ENCODE measurements at places on chromosomes 12 and 14. TPM values are rescaled to one million over a fixed set of nuclear protein-coding genes. Genes with fewer than 3 reads are reported as not detected.

SLC11A2 gene
- 102 TPM for total RNA-seq

DNA sequence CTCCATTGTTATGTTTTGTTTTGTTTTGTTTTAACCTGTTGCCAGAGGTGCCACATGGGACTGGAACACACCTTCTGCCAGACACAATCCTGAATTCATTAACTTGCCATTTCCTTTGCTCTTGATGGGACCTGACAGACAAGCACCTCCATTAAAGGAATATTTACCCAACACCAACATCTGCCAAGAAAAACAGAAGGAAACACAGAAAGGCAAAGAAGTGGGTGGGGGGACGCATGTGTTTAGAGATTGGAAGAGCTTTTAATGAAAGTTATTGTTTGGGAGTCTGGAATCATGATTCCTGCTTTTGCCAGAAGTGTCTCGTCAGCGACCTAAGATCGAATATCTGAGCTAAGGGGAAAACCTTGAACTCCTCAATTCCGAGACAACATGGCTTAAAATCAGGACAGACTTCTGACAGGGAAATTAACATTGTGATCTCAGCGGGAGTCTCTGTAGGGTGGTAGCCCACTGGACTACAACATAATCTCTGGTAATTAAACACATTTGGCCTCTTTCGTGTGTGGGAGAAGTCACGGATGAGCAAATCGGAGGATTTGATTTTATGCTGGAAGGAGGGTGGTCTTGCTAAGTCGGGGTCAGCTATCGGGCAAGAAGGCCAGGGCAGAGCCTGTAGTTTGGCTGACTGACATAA, 210.4 kb upstream of the FAR2 start:
- H3K27me3 ChIP-seq: no peaks in the 10 kb centered on the region
- no peak overlapping the region for H3K27ac ChIP-seq
- DNase-seq: peak; percentile 12
- no peaks in the 10 kb centered on the region for H3K36me3 ChIP-seq

- peaks cover 93% of the 10 kb centered on the region for H3K36me3 ChIP-seq
- H3K27ac ChIP-seq: no peak overlapping the region
- no peaks in the 10 kb centered on the region for H3K27me3 ChIP-seq
- H3K4me3 ChIP-seq: no peak overlapping the region
- H3K4me1 ChIP-seq: peaks cover 12% of the 10 kb centered on the region
- DNase-seq: no peak
These were observed 20.5 kb downstream of the CKB start for GRCh38 chr14:103501921-103502669.

ZCCHC8 gene
- 14.3 TPM for total RNA-seq

DNA sequence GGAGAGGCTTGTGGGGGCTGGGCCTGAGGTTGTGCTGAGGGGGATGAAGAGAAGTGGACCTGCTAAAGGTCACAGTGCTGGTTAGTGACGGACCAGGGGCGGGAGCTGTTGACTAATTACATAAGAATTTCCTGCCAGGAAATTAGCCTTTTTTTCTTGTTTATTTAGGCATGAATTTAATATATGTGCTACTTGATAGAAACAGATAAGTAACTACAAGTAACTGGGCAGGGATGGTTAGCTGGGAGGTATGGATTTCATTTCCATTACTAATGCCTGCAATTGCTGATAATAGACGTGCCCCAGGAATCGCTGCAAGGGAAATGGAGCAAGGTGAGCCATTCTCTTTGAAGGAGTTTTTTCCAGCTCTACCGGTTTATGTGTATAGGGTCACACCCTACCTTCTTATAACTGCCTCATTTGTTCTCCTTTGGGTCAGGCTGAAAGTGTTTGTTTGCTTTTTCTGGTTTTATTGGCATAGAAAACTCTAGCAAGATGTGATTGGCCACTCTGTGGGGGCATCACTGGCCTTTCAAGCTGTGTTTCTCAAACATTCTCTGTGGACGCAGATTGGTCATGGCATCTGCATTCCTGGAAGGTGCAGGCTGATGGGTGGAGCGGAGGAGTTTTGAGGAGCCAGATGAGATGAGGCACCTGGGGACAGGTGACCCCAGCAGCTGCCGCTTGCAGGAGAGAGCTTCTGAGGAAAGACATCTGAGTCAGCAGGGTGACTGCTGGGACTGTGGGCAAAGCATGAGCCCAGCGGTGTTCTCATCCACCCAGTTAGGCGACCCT, 19.0 kb upstream of the GPRC5A start:
- no peak overlapping the region for H3K4me3 ChIP-seq
- peak overlapping the region; percentile 83 for H3K27ac ChIP-seq
- no peaks in the 10 kb centered on the region for H3K27me3 ChIP-seq
- no peaks in the 10 kb centered on the region for H3K36me3 ChIP-seq
- peak; percentile 90 for DNase-seq
- H3K4me1 ChIP-seq: no peaks in the 10 kb centered on the region

- no peaks in the 10 kb centered on the region for H3K36me3 ChIP-seq
- no peak overlapping the region for H3K4me3 ChIP-seq
- DNase-seq: no peak
- no peaks in the 10 kb centered on the region for H3K27me3 ChIP-seq
- peak overlapping the region; percentile 86 for H3K27ac ChIP-seq
These were observed 223.7 kb downstream of the ZFP36L1 start for GRCh38 chr14:68568907-68569897.

DNA sequence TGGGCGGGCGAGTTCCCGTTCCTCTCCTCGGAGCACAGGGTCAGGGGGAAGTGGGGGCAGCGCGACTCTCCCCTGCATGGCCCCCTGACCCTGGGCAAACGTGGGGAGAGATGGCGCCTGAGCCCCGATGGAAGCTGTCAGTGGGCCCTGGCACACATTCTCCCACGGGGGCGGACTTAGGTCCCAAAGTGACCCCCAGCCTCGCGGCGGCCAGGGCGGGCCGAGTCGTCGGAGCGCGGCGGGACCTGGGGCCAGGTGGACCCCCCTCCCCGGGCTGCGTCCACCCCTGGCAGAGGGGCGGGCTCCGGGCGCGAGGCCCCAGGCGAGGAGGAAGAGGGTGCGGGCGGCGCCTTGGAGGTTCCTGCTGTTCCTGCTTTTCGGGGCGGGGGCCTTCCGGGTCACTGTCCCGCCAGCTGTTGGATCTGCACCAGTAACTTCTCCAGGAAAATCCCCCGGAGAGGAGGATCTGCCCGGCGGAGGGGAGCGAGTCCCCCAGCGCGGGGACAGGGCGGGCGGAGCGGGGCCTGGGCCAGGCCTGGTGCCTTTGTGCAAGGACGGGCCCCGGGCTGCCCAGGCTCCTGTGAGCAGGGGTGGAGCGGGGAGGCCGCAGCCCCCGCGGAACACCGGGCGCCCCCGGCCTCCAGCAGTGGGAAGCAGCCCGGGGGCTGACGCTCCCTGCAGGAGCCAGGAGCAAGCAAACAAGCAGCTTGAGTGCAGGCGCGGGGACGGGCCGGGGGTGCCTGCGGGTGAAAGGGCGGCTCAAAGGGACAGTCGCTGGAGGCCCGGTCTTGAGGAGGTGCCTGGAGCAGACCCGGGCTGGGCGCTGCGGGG, 15.3 kb downstream of the TNFAIP2 start:
- H3K4me1 ChIP-seq: peaks cover 31% of the 10 kb centered on the region
- H3K27ac ChIP-seq: no peak overlapping the region
- peak; percentile 56 for DNase-seq
- H3K36me3 ChIP-seq: peaks cover 4% of the 10 kb centered on the region
- H3K4me3 ChIP-seq: peak overlapping the region; percentile 19
- no peaks in the 10 kb centered on the region for H3K27me3 ChIP-seq

DNA sequence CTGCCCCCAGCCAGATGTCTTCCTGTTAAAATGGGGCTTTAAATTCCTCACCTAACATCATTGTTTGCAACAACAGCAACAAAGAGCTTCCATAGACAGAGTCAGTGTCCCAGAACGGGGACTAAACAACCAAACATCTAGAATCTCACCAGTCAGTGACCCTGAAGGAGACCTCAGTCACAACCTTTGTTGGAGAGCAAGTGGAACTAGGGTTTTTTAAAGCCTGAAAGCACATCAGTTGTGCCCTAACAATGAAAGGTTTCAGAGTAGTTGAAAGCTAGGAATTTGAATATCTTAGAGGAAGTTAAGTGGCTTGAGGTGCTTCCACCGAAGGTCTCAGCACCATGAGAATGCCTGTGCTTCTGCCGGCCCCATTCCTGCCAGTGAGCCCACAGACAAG, 5.0 kb upstream of the ALDH2 start:
- no peak overlapping the region for H3K4me3 ChIP-seq
- H3K4me1 ChIP-seq: peaks cover 23% of the 10 kb centered on the region
- H3K27me3 ChIP-seq: no peaks in the 10 kb centered on the region
- H3K27ac ChIP-seq: no peak overlapping the region
- no peak for DNase-seq
- peaks cover 5% of the 10 kb centered on the region for H3K36me3 ChIP-seq

- H3K36me3 ChIP-seq: no peaks in the 10 kb centered on the region
- peaks cover 18% of the 10 kb centered on the region for H3K4me1 ChIP-seq
- no peaks in the 10 kb centered on the region for H3K27me3 ChIP-seq
- H3K27ac ChIP-seq: no peak overlapping the region
- H3K4me3 ChIP-seq: no peak overlapping the region
These were observed 127.4 kb upstream of the ATF1 start for GRCh38 chr12:50636505-50636904.

KIF5A gene
- total RNA-seq: 1.8 TPM

GRCh38 chr14:99573000-99573330, 31.0 kb downstream of the CCDC85C start:
- DNase-seq: no peak
- no peaks in the 10 kb centered on the region for H3K36me3 ChIP-seq
- H3K4me3 ChIP-seq: no peak overlapping the region
- H3K4me1 ChIP-seq: peaks cover 100% of the 10 kb centered on the region
- H3K27ac ChIP-seq: no peak overlapping the region

GRCh38 chr14:20982646-20983369, 7.0 kb upstream of the METTL17 start:
- no peak overlapping the region for H3K4me3 ChIP-seq
- H3K27me3 ChIP-seq: no peaks in the 10 kb centered on the region
- DNase-seq: no peak
- no peaks in the 10 kb centered on the region for H3K36me3 ChIP-seq
- H3K27ac ChIP-seq: no peak overlapping the region
- no peaks in the 10 kb centered on the region for H3K4me1 ChIP-seq

ARG2 gene
- 5.7 TPM for total RNA-seq

DNA sequence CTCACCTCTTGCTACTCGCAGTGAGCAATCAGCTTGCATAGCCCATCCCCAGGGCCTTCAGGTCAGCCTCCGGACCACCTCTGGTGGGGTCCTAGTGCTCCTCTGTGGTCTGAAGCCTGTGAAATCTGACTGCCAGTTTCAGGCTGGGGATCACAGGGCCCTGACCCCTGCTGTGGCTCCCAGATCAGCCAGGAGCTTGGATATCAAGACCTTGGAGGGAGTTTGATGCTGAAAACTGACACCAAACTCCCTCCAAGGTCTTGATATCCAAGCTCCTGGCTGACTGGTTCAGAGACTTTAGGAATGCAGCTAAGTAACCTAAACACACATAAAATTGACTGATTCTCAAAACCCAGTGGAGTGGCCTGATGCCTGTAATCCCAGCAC, 19.8 kb upstream of the DHRS4 start:
- no peak overlapping the region for H3K4me3 ChIP-seq
- no peak overlapping the region for H3K27ac ChIP-seq
- no peak for DNase-seq
- H3K27me3 ChIP-seq: peaks cover 6% of the 10 kb centered on the region
- peaks cover 37% of the 10 kb centered on the region for H3K4me1 ChIP-seq

DNA sequence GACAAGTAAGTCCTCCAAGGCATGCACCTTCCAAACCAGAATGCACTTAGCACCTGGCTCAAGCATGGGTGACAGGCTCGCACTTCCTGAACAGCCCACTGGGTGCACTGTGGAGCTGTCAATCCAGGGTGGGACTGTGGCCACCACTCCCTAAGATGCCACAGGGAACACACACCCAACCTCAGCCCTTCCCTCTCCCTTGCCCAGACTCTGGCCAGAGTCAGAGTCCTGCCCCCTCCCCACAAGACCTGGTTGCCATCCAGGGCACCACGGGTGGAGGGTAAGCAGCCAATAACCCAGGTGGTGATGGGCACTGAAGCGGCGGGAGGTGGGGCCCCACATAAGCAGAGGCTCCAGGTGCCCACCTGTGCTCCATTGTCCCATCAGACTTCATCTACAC, 160.6 kb downstream of the MYRFL start:
- no peak overlapping the region for H3K4me3 ChIP-seq
- no peaks in the 10 kb centered on the region for H3K27me3 ChIP-seq
- DNase-seq: no peak

MAPK1IP1L gene
- 29.9 TPM for total RNA-seq

- H3K4me1 ChIP-seq: no peaks in the 10 kb centered on the region
- DNase-seq: peak; percentile 72
- no peak overlapping the region for H3K4me3 ChIP-seq
- H3K27me3 ChIP-seq: no peaks in the 10 kb centered on the region
These were observed 133.1 kb downstream of the TMEM30B start for GRCh38 chr14:61147831-61148549.

DNA sequence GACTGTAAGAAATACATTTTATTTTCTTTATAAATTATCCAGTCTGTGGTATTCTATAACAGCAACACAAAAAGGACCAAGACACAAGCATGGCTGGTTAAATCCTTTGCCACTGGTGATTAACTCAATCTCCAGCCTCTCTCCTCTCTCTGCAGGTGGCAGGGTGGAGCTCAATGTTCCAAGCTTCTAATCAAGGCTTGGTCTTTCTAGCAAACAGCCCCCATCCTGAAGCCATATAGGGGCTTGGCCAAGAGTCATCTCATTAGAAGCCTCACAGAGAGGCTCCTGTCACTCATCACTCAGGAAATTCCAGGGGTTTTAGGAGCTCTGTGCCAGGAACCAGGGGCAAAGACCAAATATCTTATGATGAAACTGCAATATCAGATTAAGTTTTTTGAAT, 12.0 kb downstream of the C12orf75 start:
- H3K36me3 ChIP-seq: no peaks in the 10 kb centered on the region
- no peak overlapping the region for H3K27ac ChIP-seq
- H3K27me3 ChIP-seq: no peaks in the 10 kb centered on the region
- no peaks in the 10 kb centered on the region for H3K4me1 ChIP-seq
- no peak overlapping the region for H3K4me3 ChIP-seq

GRCh38 chr12:74689929-74690328, 152.3 kb downstream of the ATXN7L3B start:
- H3K27ac ChIP-seq: no peak overlapping the region
- DNase-seq: no peak
- no peak overlapping the region for H3K4me3 ChIP-seq
- no peaks in the 10 kb centered on the region for H3K27me3 ChIP-seq

GRCh38 chr12:25934456-25934855, 24.0 kb upstream of the RASSF8 start:
- H3K27ac ChIP-seq: no peak overlapping the region
- no peaks in the 10 kb centered on the region for H3K36me3 ChIP-seq
- H3K4me1 ChIP-seq: no peaks in the 10 kb centered on the region
- DNase-seq: no peak
- no peaks in the 10 kb centered on the region for H3K27me3 ChIP-seq
